ENCODE measurements at places on chromosomes 3 and 15.

GRCh38 chr3:29697989-29698388 lies 417.1 kb downstream of the RBMS3 start:
- DNase-seq, result no peak

DNA sequence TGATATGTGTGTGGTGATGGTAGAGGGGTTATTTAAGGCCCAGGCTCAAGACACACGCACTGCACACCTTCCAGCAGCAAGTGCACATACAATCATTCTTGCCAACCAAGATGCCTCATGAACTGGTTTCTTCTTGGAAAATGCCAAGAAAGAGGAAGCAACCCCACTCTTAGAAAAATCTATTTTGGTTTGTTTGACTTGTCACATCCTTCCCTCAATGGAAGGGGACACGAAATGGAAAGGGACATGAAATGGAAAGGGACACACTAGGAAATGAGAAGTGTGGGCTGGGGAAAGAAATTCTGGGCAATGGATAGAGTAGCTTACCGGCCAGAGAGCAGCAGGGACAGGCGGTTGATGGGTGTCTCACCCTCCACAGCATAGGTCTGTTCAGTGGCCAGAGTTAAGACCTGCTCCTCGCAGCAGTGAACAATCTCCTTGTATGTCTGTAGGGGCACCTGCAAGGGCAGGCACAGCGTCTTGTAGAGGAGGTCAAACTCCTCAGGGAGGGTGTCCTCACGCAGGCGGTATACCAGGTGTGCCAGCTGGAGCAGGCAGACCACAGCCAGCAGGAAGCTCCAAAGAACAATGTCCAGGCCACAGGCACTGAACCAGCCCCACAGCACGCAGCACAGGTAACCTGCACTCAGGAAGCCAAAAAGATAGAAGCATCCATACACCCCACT lies 640 bp downstream of the POPDC2 start:
- no peak for DNase-seq

DNA sequence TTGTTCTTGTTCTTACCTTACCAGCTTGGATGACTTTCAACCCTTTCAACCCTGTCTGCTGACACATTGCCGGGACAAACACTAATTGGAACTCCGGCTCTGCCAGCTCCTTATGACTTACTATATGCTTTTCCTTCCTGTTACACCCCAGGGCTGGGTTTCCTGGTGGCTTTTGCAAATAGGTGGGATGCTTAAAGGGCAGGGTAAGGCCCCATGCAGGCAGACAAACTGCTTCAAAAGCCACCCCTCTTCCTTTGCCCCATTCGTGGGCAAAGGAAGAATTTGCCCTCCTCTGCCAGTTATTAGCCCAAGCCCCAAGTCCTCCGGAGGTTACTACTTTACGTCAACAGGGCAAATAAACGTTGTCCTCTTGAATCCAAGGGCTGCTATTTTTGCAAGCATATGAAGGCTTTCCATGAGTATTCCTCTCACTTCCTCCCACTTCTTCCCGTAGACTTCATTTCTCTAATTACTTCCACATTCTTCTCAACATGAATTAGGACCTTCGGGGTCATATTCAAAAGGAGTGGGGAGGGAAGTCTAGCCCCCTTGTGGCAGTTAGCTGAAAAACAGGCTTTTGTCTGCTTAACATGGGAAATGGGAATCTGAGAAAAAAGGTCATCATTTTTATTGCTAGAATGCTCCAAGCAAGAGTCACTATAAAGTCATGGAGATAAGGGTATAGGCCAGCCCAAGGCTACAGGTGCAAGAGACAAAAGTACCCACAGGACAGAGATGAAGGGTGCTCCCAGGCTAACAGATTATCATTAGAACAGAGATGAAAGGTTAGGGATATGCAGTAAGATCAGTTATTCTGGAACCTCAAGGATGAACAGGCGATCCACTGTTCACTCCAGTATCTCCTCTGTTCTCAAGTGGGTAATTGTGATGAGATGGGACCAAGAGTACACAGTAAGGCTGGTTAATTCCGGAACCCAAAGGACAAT lies 56.3 kb upstream of the FSTL1 start:
- peak; percentile 32 for DNase-seq

- peak; percentile 46 for DNase-seq
Measured at GRCh38 chr15:52103217-52104207, 9.1 kb downstream of the BCL2L10 start.

GRCh38 chr15:46815765-46816164 lies 901.5 kb upstream of the SEMA6D start:
- DNase-seq, result no peak

GRCh38 chr3:189276444-189277219 lies 104.9 kb downstream of the TPRG1 start:
- DNase-seq, result no peak

DNA sequence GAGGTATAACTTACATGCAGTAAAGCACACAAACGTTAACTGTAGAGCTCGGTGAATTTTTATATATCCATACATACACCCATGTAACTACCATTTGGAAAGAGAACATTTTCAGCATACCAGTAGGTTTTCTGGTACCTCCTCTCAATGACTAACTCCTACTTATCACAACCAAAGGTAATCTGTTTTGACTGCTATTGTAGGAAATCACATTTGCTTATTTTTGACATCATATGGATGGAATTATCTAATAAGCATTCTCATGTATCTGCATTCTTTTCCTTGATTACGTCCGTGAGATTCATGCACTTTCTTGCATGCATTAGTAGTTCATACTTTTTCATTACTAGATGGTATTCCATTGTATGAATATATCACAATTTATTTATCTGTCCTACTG lies 76.8 kb downstream of the CSNK1G1 start:
- DNase-seq, result no peak

DNA sequence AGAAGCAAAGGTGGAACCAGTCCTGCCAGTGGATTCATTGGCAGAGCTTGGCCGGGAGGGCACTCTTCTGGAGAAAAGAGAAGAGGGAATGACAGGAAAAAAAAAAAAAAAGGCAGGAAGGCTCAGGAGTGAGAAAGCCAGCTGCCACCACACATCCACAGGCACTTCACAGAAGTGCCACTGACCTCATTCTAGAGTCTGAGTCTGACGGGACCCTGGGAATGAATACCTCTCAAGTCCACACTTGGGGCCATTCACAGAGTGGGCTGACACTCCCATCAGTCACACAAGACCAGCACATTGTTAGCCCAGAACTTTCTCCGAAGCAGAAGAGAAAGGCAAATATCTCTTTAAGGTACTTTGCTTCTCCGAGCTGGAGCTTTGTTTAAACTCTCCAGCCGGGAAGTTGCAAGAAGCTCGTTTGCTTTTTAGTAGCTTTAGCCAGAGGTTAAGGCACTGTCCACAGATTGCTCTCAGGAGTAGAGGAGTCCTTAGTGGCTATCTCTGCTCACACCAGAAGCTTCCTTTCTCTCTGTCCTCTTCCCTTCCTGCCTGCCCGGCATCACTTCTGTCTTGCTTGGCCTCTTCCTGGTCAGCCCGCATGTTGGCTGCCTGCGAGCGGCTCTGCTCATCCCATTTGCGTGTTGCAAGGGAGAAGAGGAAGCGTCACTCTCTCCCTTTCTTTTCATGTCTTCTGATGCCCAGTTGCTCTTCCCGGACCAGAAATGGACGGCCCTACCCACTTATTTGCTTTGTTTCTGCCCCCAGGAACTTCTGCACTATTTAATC lies 53.8 kb downstream of the CMTM6 start:
- DNase-seq, result no peak

- peak; percentile 11 for DNase-seq
Measured at GRCh38 chr3:64138046-64138445, 87.2 kb downstream of the PRICKLE2 start.

DNA sequence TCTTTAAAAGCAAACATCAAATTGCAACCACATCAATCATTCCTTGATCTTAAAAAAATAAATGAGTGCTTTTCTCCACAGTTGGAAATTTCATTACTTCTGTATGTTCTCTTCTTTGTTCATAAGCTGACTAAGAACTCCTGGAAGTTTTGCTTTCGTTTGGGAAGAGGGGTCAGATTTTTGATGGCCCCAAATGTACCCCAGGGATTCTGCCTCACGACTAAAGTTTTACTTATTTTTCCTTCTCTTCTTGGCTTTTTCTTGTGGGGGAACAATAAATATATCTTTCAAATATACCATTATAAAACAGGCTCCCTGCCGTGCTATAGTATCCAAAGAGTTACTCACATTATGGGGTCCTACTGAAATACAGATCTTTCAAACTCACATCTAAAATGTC lies 215.0 kb upstream of the CDIN1 start:
- DNase-seq, result no peak

DNA sequence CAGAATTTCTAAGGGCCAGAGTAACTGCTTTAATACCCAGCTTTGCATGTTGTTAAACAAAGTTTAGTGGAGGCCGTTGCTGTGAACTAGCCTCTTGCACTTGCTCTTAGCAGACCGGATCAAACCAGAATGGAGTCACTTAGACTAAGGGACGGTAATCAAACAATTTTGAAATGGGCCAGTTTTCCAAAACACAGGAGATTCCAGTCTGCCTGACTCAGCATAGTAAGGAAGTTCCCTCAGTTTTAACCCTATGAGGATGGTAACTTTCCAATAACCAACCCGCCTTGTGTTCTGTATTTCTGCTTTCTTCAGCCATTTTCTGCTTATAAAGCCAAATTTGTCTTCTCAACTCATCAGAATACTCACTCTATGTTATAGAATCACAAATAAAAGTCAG lies 77.2 kb upstream of the WDR72 start:
- DNase-seq, result peak; percentile 22

- DNase-seq, result no peak
Measured at GRCh38 chr3:188788621-188789081, 383.1 kb upstream of the TPRG1 start.

DNA sequence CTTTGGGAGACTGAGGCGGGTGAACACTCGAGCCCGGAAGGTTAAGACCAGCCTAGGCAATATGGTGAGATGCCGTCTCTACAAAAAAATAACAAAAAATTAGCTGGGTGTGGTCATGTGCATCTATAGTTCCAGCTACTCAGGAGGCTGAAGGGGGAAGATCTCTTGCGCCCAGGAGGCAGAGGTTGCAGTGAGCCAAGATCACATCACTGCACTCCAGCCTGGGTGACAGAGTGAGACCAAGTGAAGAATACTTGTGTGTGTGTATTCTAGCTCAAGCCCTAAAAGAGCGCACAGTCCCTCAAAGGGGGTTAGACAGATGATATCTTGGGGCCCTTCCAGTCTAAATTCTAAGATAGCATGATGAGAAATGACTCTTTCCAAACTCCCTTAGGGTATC lies 23.7 kb downstream of the DAPK2 start:
- DNase-seq, result no peak

DNA sequence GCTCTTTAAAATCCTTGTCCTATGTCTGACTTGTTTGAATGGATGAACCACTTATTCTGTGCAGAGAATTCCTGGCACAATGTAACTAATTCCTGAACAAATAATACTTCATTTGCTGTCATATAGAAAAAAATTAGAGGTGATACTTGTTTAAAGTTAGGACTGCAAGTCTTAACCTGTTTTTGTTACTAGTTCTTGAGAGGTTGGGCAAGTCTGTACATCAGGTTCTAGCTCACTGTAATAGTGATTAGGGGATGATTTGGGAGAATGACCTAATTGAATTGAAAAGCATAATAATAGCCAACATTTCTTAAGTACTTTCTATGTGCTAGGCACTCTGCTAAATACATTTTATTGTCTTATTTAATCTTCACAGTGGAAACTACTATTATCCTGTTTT lies 49.3 kb downstream of the GMPS start:
- no peak for DNase-seq

DNA sequence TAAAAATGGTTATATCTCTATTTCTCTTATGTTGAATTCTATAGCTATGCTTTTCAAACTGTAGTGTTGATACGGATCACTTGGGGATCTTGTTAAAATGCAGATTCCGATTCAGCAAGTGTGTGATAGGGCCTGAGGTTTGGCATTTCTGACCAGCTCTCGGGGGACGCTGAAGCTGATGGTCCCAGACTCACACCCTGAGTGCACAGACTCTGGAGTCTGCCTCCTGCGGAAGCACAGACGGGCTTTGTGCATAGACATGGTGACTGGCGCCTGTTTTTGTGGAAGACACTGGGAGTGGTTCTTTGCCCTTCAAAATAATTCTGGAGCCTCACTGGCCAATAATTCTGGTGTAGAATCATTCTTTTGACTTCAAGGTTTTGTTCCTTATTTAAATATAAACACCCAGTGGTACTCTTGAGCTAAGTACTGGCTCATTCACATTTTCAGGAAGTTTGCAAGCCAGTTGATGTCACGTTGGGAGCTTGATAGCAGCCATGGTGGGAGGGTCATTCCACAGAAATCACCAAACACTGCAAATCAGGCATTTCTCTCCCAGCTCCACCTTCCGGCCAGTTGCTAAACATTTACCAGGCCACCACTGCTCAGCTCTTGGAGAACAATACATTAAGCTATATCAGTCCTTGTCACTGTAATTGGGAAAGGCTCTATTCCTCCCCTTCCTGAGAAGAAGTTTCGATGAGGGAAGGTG lies 19.2 kb downstream of the CLDN11 start:
- peak; percentile 45 for DNase-seq

GRCh38 chr3:71901645-71902044 lies 116.7 kb upstream of the PROK2 start:
- no peak for DNase-seq

DNA sequence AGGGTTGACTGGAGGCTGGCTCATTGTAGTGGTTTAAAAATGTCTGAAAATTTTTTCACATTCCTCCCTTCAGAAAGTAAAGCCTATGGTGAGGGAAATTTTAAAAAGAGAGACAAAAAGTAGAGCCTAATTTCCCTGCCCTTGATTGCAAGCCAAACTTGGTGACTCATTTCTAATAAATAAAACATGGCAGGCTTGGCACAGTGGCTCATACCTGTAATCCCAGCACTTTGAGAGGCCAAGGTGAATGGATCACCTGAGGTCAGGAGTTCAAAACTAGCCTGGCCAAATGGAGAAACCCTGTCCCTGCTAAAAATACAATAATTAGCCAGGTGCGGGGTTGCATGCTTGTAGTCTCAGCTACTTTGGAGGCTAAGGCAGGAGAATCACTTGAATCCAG lies 18.9 kb upstream of the ARRDC4 start:
- no peak for DNase-seq

DNA sequence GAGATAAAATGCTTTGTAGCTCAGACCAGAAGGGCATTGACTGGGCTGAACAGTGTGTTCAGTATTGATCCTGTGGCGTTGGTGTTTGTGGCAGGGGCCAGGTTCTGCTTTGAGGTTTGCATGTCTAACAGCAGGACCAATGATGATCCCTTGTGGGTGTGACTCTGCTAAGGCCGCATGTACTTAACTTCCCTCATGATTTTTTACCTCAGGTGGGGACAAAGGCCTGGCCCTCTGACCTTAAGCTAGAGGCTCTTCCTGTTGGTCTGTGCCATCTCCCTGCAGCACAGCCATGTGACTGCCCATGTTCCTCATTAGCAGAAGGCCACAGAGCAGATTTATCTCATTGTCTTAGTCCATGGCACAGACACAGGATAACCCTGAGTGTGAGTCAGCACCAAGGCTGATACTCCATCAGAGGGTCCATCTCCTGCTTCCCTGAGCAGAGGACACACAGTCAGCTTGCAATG lies 34.3 kb upstream of the BSN start:
- no peak for DNase-seq

DNA sequence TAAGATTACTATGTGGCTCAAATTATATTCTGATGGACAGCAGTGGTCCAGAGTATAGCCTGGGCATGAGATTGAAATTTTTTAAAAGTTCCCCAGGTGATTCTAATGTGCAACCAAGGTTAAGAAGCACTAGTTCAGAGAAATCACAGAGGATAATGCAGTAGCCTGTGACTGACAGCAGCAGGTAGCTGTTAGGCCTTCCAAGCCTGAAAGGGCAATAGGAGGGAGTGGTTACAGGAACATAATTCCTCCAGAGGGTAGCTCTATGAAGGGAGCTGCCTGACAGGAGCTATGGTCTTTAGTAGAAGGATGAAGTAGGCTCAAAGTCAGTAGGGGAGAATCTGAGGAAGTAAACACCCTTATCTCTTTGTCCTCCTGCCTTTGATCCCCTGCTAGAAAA lies 342.9 kb upstream of the PPP2R3A start:
- DNase-seq, result no peak
